ENCODE measurements at places on chromosomes 2 and 18. TPM values are rescaled to one million over a fixed set of nuclear protein-coding genes. Genes with fewer than 3 reads are reported as not detected.
A peak's percentile ranks its signal among the peaks of the same experiment; 100 is the strongest.

- DNase-seq: no peak
Observed at GRCh38 chr2:190860985-190861680, 19.5 kb upstream of the GLS start.

MYO1B gene
- 126 TPM for total RNA-seq

MC5R gene
- not detected for total RNA-seq

- DNase-seq: no peak
Observed at GRCh38 chr2:235803028-235803427, 309.2 kb downstream of the AGAP1 start.

- no peak for DNase-seq
Observed at GRCh38 chr2:182744490-182744889, 28.4 kb downstream of the DNAJC10 start.

FKBP7 gene
- 4.9 TPM for total RNA-seq

GRCh38 chr2:108917526-108917925 is 71.5 kb downstream of the EDAR start:
- DNase-seq: no peak

DNA sequence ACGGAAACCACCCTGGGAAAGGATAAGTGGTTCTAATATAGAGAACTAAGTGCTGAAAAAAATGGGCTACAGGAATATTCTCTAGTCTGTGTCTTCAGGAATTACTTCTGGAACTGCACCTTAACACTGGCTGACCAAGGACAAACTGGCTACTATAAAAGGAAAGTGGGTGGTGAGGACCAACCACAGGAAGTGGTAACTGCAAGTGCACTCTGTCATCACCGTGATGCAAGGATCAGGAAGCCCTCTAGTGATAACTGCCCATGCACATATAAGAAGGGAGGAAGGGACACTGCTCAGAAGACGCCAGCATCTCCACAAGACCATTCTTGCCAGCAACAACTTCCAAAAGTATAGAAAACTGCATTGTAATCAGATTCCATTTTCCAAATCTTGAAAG is 424.4 kb upstream of the RGPD4 start:
- DNase-seq: no peak

DNA sequence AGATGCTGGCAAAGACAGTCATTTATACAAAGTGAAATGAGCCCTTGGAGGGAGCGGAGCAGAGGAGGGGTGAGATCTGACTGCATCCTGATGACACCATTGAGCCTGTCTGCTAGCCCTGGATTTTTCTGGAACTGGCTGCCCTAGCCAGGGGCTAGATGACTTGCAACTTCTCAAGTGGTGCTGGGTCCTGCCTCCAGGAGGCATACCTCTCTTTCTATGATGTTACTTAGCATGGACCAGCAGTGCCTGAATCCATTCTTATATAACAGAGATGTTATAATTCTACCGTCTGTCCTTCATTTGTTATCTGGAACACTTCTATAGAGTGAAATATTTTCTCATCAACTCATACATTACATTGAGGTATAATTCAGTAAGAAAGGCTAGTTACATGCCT is 8.5 kb upstream of the TWIST2 start:
- no peak for DNase-seq

DNA sequence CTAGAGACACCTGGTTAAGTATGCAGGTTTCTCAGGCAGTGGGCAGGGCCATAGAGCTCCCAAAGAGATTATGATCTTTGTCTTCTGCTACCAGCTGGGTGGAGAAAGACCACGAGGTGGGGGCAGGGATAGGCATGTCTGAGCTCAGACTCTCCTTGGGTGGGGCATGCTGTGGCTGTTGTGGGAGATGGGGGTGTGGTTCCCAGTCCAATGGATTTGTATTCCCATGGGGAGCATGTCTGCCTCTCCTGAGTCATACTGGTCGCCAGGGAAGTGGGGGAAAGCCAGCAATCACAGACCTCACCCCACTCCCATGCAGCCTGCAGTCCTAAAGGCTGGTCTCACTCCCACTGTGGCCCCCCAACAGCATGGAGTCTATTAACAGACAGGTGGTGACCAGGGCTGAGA is 31.4 kb upstream of the RHOB start:
- peak; percentile 8 for DNase-seq

DNA sequence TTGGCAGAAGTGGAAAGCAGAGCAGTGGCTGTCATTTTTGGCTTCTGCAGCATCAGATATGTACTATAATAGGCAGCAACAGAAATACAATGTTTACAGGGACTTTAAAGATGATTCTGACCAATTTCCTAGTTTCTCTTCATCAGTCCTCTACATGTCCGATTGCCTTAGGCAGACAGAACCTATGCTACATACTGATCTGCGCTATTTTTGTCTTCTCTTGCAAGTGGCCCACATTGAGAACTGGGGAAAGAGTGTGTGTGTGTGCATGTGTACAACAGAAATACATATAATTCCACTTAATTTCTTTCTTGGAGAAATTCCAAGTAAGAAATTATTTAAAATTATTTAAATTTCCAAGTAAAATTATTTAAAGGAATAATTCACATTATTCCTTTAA is 77.1 kb upstream of the CHRNA1 start:
- DNase-seq: no peak

DNA sequence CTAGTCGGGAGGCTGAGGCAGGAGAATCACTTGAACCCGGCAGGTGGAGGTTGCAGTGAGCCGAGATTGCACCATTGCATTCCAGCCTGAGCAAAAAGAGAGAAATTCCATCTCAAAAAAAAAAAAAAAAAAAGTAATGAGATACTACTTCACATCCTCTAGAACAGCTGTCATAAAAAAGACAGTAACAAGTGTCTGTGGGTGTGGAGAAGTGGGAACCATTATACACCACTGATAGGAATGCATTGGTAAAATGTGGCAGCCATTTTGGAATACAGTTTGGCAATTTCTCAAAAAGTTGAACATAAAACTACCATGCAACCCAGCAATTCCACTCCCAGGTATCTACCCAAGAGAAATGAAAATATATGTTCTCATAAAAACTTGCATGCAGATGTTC is 166.6 kb downstream of the GREB1L start:
- no peak for DNase-seq

PROM2 gene
- 5.9 TPM for total RNA-seq

DNA sequence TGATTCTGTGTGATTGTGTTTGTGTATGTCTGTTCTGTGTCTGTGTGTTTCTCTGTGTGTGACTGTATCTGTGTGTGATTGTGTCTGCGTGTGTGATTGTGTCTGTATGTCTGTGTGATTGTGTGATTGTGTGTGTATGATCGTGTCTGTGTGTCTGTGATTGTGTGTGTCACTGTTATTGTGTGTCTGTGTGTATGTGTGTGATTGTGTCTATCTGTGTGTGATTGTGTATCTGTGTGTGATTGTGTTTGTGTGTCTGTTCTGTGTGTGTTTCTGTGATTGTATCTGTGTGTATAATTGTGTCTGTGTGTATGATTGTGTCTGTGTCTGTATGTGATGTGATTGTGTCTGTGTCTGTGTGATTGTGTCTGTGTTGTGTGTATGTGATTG is 11.7 kb upstream of the KLHL30 start:
- no peak for DNase-seq

DNA sequence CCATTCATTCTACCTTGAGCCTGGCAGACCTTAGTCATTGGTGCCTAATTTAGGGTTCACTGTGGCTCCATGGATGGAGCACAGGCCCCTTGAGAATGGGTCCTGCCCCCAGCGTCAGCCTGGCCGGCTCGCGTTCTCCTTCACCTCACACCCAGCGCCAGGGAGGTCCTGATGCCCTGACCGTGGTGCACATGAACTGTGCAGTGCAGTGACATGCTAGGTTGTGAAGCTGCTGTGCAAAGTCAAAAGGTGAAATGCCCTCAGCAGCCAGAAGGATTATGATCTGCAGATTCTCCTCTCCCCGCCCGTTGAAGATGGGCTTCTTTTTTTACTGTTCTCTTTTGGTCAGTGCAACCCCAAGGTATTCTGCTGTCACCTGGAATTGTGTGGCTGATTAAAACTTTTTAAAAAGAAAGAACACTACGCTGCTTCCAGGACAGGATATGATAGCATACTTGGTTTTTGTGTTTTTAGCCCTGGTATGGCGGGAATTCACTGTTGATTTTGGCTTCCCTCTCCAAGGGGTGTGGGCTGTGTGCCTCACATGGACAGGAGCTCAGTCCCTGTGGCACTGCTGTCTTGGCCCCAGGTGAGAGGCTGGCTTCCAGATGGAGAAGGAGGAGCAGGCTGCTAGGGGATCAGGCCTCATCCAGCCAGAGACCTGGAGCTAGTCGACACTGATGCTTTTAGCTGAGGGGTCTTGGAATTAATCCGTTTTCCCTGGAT is 49.4 kb upstream of the MCFD2 start:
- DNase-seq: no peak

- no peak for DNase-seq
Observed at GRCh38 chr18:7678389-7678788, 111.3 kb downstream of the PTPRM start.

DUSP2 gene
- total RNA-seq: 19.6 TPM

ZEB2 gene
- 149 TPM for total RNA-seq

DNA sequence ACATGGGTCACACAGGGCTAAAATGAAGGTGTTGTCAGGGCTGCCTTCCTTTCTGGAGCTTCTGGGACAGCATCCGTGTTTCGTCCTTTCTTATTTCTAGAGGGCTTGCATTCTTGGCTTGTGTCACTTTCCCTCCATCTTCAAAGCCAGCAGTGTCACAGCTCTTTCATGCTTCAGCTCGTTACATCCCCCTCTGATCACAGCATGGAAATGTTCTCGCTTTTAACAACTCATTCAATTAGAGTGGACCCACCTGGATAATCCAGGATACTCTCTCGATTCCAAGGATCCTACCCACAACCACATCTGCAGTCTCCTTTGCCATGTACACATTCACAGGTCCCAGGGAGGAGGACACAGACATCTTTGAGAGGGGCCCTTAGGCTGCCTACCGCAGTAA is 316.2 kb upstream of the FIGN start:
- no peak for DNase-seq

DNA sequence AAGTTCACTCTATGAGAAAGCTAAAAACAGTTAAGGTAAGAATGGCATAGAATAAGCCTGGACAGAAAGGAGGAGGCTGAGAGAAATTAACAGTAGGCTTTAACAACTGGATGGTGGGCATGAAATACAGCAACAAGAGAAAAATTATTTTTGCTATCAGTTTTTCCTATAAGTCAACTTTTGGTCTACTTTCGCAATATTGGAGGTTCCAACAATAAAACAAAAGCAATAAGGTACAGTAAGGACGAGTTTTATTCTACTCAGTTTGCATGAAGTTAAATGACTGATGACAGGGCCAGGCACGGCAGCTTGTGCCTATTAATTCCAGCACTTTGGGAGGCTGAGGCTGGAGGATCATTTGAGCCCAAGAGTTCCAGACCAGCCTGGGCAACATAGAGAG is 17.3 kb downstream of the RAB1A start:
- no peak for DNase-seq

IL36RN gene
- total RNA-seq: not detected

DNA sequence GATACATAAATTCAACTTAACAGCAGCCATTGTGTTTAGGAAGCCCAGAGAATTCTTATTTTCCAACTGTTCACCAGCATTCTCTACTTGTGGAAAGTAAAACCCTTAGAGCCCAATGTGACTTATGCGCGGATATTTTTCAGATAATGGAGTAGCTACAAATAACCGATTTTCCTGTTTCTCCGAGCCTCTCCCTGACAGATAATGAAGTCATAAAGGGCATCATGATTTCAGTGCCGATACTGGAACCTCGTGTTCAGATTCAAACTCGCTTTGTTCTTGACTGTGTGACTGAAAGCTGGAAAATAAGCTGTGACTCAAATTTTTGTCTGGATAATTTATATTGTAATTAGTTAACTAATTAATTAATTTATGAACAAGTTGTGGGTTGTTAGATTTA is 228.2 kb downstream of the VAPA start:
- DNase-seq: no peak

ADCY3 gene
- 38.6 TPM for total RNA-seq

- no peak for DNase-seq
Observed at GRCh38 chr2:226137201-226137811, 662.3 kb downstream of the IRS1 start.

- DNase-seq: no peak
Observed at GRCh38 chr2:26674002-26674751, 18.3 kb upstream of the KCNK3 start.

DNA sequence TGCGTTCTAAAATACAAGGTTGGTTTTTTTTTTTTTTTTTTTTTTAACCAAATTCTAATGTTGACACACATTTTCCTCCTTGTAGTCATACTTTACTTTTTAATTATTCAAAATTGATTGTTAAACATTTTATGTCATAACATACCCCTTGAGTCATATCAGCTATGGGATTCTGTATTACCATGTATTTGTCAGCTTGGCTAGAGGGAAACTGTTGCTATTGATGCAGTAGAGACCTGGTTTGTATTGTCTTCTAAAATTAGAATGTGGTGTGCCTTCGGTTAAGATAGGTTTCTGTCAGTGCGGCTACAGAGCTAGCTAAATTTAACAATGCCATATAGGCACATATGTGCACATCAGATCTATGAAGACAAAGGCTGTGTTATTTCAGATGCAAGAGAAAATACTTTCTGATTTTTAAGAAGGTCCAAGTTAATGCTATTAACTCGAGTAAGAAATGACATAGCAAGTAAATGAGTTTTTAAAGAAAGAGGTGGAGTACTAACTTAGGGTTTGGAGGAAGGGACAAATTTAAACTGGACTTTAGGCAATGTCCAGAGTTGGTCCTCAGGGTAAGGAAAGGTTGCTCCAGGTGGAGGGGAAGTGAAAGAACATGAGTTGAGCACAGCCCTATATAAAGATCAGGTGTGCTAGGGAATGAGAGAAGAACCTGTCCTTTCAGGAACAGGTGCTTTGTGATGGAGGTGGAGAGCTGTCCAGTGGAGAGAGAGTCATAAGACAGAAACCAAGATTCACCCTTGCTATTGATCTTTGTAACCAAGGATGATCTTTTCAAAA is 152.3 kb downstream of the PRPF40A start:
- DNase-seq: no peak

DNA sequence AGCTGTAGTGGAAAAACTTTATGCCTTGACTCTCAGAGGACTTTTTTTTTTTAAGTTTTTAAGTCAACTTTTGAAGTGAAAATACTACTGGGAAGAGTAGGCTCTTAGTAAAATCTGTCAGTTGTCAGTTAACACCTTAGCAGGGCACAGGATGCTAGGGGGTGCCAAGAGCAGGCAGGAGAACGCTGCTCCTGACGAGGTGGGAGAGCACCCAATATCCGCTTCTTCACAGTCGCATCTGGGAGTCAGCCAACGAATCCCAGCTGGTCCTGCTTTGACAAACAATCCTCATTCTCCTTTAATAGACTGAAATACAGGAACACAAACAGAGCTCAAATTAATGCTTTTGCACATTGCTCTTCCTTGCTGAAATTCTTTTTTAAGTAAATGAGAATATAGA is 709.5 kb upstream of the ACVR2A start:
- no peak for DNase-seq

UGT1A6 gene
- total RNA-seq: 0.33 TPM

ADGRF3 gene
- total RNA-seq: 0.49 TPM

FSHR gene
- not detected for total RNA-seq

ZFAND2B gene
- total RNA-seq: 50.2 TPM

Data from upper lobe of left lung (tissue), 6 donors.